ENCODE measurements at places on chromosomes 16 and 17.

DNA sequence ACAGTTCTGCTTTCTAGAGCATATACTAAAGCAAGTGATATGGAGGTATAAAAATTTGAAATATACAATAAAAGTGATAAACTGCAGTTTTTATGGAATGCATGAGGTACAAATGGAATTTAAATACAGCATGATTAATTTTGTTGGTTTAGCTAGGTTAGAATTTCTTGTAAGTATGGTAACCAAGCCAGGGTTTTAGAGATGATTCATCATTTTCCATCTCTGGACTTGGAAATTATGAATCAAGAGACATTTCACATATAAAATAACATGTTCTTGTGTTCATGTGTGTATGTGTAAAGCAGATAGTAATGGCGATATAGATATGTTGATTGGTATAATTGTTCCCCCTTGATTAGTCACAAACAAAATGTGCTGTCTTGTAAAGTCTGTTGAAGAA is 1219.8 kb downstream of the CDH8 start:
- DNase-seq: no peak

GRCh38 chr16:12205378-12206097 is 229.0 kb downstream of the SNX29 start:
- DNase-seq: no peak

DNA sequence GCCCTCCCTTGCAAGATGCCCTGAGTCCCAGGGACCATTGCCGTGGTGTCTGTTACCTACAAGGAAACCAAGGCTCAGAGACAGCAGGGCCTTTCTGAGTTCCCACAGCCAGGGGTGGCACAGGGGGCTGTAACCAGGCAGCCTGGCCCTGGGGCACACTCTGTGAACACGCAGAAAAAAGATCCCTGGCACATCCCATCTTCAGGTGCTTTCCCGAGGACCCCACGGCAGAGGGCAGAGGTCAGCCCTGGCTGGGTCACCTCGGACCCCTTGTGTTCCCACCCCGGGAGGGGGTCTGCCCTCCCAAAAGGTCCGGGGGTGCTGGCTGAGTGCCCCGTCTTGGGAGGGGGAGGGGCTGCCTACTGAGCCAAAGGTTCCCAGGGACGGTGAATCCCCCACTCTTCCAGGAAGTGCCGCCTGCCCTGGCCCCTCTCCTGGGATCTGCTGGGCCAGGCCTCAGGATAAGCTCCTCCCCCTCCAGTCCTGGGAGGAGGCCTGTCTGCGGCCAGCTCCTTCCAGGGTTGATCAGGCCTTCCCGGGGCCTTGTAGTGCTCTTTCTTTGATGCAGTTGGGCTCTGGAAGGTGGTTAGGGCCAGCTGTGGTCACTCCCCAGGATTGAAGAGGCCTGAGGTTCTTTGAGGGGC is 8.1 kb downstream of the GLIS2 start:
- no peak for DNase-seq

- DNase-seq: no peak
Observed at GRCh38 chr17:13346996-13347762, 254.6 kb downstream of the HS3ST3A1 start.

DNA sequence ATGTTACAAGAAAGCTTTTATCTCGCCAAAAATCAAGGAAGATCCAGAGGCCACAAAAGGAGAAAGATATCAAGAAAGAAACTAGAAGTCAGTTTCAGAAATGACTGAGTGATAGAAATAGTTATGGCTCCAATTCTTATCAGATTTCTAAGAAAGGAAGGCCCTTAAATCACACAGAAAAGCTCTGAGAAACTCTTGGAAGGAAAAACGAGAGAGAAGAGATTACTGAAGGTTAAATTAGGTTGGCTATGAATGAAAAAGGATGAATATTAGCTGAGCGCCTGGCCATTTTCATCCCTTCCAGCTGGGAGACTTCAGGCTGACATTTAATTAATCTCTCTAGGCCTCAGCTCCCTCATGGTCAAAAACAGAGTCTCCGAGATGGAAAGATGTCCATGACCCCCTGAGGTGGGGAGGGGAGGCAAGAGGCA is 72.3 kb downstream of the CYTH1 start:
- no peak for DNase-seq

DNA sequence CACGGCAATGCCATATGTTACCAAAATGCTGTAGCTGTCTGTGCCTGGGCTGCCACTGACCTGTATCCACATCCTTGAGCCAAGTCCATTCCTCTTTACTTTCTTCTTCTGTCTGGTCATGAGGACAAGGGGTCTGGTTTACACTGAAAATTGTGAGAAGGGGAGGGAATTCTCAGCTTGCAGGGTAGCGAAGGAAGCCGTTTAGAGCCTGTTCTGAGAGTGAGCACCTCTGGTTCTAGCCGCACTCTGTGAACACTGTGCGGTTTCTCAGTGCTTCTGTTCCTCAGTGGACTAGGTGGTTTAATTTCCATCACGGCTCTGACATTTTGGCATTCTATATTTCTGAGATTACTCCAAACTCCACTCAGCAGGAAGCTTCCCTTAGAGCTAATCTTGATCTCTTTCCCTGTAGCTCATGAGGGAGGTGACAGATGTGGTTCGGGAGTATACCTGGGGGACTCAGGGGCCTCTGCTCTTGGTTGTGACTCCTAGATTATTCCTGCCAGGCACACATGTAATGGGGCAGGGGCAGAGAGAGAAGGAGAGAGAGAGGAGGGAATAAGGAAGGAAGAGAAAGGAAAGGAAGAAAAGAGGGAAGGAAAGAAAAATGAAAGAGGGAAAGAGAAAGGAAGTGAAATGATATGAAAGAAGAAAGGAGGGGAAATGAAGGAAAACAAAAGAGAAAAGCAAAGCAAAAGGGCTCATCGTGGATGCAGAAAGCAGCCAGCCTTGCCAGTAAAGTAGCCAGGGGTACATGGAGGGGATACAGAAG is 14.2 kb upstream of the TBX21 start:
- DNase-seq: no peak

DNA sequence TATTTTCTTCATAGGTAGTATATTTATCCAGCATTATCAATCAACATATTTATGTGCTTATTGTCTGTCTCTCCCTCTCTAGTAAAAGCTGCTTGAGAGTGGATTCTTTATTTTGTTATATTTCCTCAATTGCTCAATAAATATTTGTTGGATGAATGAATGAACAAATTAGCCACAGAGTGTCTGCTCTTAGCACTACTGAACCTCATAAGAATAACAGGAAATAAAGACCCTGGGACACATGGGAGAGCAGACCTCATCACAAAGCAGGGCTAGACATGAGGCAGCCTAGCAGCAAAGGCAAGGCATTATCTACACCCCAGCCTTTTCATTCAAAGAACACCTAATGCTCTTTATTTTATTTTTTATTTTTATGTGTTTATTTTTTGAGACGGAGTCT is 34.9 kb upstream of the TANC2 start:
- DNase-seq: no peak

All from GM20000 (cell line).